Activated naive CD4-positive, alpha-beta T cell treated with anti-CD3 and anti-CD28 coated beads for 36 hours (primary cell): ENCODE measurements at places on chromosomes 7 and 10.

GRCh38 chr10:44010873-44011602 lies 362.4 kb upstream of the ZNF32 start:
- H3K4me1 ChIP-seq: peaks cover 8% of the 10 kb centered on the region
- peak; percentile 67 for DNase-seq
- H3K4me3 ChIP-seq: no peak overlapping the region
- no peak overlapping the region for H3K27ac ChIP-seq
- no peaks in the 10 kb centered on the region for H3K36me3 ChIP-seq
- no peaks in the 10 kb centered on the region for H3K27me3 ChIP-seq

DNA sequence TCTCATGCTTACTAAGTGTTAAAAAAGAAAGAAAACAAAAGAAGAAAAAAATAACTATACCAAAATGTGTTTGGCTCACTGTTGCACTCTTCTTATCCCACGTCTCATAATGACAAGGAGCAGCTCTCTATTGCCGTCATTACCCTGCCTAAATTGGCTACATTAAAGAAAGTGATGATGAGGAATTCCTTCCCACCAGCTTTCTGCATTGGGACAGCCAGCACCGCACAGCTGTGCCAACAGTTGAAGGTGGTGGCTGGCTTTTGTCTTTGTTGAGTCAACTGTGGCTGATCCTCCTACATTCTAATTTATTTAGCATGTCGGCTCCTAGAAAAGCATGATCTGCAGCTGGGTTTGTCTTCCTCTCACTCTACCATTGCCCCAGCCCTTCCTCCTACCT lies 751.8 kb downstream of the KCNMA1 start:
- no peak overlapping the region for H3K4me3 ChIP-seq
- H3K27ac ChIP-seq: no peak overlapping the region
- DNase-seq: no peak

DNA sequence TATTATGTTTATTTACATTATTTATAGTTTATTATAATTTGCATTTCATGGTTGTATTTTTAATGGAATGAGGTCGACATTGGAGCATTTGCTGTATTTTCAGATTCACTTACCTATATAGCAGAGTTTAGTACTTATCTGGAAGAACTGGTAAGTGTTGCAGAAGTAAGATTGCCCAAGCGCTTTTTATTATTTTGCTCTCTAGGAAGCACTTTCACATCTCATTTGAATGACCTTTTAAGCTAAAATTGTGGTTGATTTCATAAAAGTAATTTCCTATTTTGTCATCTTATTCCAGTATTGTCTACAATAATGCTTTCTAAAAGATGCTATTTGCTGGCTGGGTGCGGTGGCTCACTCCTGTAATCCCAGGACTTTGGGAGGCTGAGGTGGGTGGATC lies 28.6 kb downstream of the SEC61A2 start:
- H3K4me3 ChIP-seq: no peak overlapping the region
- H3K36me3 ChIP-seq: peaks cover 17% of the 10 kb centered on the region
- peaks cover 5% of the 10 kb centered on the region for H3K4me1 ChIP-seq
- DNase-seq: no peak

DNA sequence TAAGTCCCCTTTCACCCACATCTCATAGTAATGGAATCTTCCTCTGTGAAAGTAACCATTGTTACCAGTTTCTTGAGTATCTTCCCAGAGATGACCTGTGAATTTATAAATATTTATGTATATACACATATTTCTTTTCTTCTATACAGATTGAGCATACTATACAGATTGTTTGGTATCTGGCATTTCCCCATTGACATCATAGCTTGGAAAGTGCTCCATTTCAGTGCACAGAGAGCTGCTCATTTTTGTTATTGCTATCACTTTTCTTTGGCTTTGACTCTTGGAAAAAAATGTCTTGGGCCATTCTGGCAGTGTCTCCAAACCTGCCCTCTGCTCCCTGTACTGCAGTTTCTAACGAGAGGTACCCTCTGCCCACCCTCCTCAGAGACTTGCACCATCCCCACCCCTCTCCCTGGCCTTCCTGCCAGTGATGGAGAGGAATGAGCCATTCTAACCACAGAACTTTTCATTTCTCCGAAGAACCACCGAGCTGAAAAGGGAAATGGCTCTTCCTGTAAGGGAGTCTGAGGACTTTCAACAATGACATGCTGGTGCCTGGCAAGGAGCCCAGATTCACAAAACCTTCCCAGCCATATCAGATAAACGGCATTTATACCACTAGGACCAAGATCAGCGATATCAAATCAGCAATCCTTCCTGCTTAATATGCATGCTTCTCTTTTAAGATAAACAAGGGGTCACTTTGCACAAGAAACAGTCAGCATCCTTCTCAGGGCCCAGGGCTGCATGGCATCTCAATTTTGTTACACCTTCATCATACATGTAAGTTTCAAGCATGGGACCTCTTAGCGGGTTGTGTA lies 19.7 kb upstream of the CCSER2 start:
- H3K4me1 ChIP-seq: peaks cover 45% of the 10 kb centered on the region
- peaks cover 1% of the 10 kb centered on the region for H3K27me3 ChIP-seq
- DNase-seq: peak; percentile 85
- H3K36me3 ChIP-seq: no peaks in the 10 kb centered on the region

- H3K27me3 ChIP-seq: no peaks in the 10 kb centered on the region
- no peak overlapping the region for H3K27ac ChIP-seq
- H3K4me3 ChIP-seq: no peak overlapping the region
These were observed 111.6 kb downstream of the MAD1L1 start for GRCh38 chr7:2120841-2121830.

- H3K27me3 ChIP-seq: no peaks in the 10 kb centered on the region
- no peak for DNase-seq
- no peak overlapping the region for H3K27ac ChIP-seq
- no peaks in the 10 kb centered on the region for H3K4me1 ChIP-seq
- no peaks in the 10 kb centered on the region for H3K36me3 ChIP-seq
These were observed 547.4 kb downstream of the PHTF2 start for GRCh38 chr7:78345979-78346378.

DNA sequence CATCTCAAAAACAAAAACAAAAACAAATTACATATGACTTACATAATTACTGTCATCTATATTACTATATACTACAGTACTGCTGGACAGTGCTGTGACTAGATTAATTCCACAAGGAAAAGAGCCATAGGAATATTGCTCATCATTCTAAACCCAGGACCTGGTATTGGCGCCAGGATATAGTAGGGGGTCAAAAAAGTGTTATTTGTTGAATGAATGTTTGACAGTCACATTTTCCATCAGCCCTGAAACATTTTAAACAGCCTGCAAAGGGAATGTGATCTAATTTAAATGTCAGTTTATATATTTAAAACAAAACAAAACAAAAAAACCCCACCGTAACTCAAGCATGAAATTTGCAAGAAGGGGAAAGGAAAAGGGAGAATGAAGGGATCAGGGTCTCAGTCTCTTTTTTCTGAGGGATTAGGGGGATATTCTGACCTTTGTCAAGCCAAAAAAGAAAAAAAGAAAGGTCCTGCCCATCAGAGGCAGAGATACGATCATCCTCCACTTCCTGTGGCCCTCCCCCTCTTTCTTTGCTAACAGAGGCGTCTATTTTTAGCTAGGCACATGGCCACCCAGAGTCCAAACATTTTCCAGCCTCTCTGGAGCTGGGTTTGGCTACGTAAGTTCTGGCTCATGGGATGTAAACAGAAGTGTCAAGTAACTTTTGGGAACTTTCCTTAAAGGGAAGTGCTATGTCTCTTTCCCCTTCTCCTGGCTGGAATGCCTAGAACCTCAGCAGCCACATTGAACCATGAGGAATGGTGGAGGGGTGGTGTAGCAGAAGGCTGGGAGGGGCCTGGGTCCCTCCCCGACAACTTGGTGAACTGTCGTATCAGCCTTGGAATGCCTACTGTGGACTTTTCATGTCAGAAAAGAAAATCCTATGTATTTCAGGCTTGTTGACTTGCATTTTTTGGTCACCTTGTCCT lies 44.6 kb upstream of the DLG5 start:
- DNase-seq: peak; percentile 18
- no peaks in the 10 kb centered on the region for H3K27me3 ChIP-seq
- H3K4me1 ChIP-seq: peaks cover 8% of the 10 kb centered on the region

DNA sequence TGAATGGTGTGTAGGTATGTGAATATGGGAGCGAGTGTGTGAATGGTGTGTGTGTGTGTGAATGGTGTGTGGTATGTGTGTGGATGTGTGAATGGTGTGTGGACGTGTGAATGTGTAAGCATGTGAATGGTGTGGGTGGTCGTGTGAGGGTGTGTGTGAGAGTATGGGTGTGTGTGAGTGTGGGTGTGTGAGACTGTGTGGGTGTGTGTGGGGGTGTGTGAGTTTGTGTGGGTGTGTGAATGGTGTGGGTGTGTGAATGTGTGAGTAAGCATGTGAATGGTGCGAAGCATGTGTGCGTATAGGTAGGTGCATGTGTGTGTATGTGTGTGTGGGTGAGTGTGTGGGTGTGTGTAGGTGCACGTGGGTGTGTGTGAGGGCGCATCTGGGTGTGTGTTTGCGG lies 160.7 kb upstream of the COBL start:
- H3K27ac ChIP-seq: no peak overlapping the region
- H3K36me3 ChIP-seq: no peaks in the 10 kb centered on the region
- no peaks in the 10 kb centered on the region for H3K4me1 ChIP-seq
- no peak for DNase-seq
- H3K27me3 ChIP-seq: peaks cover 5% of the 10 kb centered on the region

DNA sequence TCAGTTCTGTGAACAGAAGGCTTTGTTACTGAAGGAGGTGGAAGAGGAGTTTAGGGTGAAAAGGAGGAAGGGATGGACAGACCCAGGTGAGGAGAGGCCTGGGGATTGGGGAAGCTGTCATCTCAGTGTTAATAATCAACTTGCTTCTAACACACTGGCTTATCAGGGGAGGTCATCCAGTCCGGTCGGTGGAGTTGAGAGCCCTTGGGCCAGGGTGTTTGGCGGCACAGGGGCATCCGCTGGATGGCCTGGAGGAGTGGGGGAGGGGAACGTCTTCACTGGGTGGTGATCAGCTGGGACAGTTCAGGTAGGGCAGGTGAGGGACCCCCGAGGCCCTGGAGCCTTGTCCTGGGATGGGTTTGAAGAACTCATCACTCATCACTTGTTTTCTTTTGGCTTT lies 33.9 kb downstream of the SHH start:
- H3K36me3 ChIP-seq: peaks cover 58% of the 10 kb centered on the region
- H3K4me3 ChIP-seq: no peak overlapping the region
- DNase-seq: no peak
- H3K27me3 ChIP-seq: no peaks in the 10 kb centered on the region
- no peak overlapping the region for H3K27ac ChIP-seq

DNA sequence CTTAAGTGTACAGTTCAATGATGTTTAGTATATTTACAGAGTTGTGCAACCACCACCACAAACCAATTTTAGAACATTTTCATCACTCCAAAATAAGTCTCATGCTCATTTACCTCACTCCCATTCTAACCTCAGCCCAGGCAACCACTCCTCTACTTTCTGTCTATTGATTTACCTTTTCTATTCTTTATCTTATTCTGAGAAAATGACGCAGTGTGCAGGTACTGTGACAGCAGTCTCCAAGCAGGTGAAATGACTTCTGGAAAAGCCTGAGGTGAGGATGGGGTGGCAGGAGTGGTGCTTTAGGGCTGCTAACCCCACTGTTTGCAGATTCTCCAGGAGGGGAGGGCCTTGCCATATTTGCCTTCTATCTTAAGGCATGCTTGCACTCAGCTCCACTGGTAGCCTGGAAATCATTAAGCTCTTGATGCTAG lies 39.5 kb downstream of the GARS1 start:
- H3K27ac ChIP-seq: no peak overlapping the region
- DNase-seq: no peak
- no peak overlapping the region for H3K4me3 ChIP-seq
- peaks cover 61% of the 10 kb centered on the region for H3K36me3 ChIP-seq

- peaks cover 16% of the 10 kb centered on the region for H3K4me1 ChIP-seq
- peak overlapping the region; percentile 11 for H3K27ac ChIP-seq
- H3K27me3 ChIP-seq: no peaks in the 10 kb centered on the region
These were observed 48.1 kb downstream of the SAMD8 start for GRCh38 chr10:75159519-75159918.

- H3K27ac ChIP-seq: no peak overlapping the region
- no peak for DNase-seq
- H3K4me1 ChIP-seq: no peaks in the 10 kb centered on the region
- no peak overlapping the region for H3K4me3 ChIP-seq
These were observed 27.9 kb upstream of the PLXNA4 start for GRCh38 chr7:132604121-132604520.

DNA sequence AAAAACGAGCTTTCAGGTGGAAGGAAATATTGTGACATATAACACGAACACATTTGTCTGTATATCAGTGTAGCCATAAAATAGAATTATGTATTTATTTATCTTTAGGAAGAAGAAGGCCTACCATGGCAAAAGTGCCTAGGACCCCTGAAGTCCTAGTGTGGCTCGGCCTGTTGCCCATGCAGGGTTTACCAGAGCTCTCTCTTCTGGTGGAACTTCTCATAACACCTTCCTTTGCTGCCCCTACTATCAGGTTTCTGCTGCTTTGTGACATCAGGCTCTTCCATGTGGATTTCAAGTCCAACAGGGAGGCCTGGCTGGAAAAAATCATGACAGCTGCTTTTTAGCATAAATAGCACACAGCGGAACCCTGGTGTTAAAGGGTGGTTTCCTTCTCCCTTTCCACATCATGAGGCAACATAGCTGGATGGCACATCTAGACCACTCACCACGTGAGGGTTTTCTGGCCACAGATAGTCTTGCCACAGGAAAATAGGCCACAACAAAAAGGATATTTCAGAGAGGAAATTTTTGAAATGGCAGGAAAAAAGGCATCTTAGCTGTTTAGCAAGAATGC lies 44.8 kb upstream of the ADO start:
- H3K36me3 ChIP-seq: no peaks in the 10 kb centered on the region
- DNase-seq: no peak
- no peaks in the 10 kb centered on the region for H3K27me3 ChIP-seq
- H3K27ac ChIP-seq: no peak overlapping the region

- no peak overlapping the region for H3K4me3 ChIP-seq
- H3K27ac ChIP-seq: no peak overlapping the region
- no peak for DNase-seq
- no peaks in the 10 kb centered on the region for H3K27me3 ChIP-seq
- no peaks in the 10 kb centered on the region for H3K36me3 ChIP-seq
- H3K4me1 ChIP-seq: no peaks in the 10 kb centered on the region
These were observed 69.5 kb upstream of the CUX1 start for GRCh38 chr7:101747879-101748345.

GRCh38 chr7:105580022-105580740 lies 1.1 kb downstream of the EFCAB10 start:
- H3K4me1 ChIP-seq: peaks cover 6% of the 10 kb centered on the region
- peaks cover 5% of the 10 kb centered on the region for H3K27me3 ChIP-seq
- no peak overlapping the region for H3K4me3 ChIP-seq

DNA sequence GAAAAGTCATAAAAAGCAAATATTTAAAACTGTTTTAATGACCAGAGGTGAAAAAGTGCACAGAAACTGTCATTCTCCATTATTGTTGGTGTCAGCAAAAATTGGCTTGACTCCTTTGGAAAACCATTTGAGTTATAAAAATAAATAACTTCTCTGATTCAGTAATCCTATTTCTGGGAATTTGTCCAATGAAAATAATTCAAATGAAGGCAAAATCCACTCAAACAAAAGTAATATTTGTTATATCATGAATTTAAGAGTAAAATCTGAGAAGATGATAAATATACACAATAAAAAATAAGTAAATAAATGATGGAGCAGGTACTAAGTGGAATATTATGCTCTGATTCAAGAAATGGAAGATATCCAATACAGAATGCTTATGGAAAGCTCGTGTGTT lies 326.6 kb upstream of the KLF6 start:
- H3K27me3 ChIP-seq: no peaks in the 10 kb centered on the region
- no peak overlapping the region for H3K4me3 ChIP-seq
- DNase-seq: no peak
- no peak overlapping the region for H3K27ac ChIP-seq
- H3K36me3 ChIP-seq: no peaks in the 10 kb centered on the region

GRCh38 chr7:27248911-27249723 lies 6.5 kb downstream of the EVX1 start:
- peaks cover 23% of the 10 kb centered on the region for H3K4me1 ChIP-seq
- peaks cover 82% of the 10 kb centered on the region for H3K27me3 ChIP-seq
- no peak overlapping the region for H3K27ac ChIP-seq
- no peaks in the 10 kb centered on the region for H3K36me3 ChIP-seq
- H3K4me3 ChIP-seq: no peak overlapping the region
- DNase-seq: no peak
